Iris pigment epithelial cell (primary cell): ENCODE measurements at places on chromosomes 2 and 18.

- no peak for DNase-seq
Measured at GRCh38 chr18:36186461-36187192, 670 bp upstream of the MOCOS start.

DNA sequence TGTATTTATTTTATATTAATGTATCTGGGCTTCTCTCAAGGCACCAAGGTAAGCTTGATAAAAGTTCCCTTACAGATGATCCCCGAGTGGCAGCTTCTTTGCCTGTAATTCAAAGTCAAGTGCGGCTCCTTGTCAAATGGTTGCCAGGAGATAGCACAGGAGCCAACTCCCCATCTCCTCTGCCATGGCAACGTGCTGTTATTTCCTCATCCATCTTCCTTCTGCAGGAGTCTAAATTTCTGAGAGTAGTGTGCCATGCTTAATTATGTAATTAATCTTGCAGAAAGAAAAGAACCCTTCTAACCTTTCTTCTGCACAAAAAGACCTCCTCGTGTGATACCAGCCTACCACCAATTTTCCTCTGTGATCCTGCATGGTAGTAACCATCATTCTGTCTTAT lies 46.2 kb upstream of the ACMSD start:
- no peak for DNase-seq

- no peak for DNase-seq
Measured at GRCh38 chr18:26091047-26091630, 726 bp upstream of the SS18 start.

DNA sequence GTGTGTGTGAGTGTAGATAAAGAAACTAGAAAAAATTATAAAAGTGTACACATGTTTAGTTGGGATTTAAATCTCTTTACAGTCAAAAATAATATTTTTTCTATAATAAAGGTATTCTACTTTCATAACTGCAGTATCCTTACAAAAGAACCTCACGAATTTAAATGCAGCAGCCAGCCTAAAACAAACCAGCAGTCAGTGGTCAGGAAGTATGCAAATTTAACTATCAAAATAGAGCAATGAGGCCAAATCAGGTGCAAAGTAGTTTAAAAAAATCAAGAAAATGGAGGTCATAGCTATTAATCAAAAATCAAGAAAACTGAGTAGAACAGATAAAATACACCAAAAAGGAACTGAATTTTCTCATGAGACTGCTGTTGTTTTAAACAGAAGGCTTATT lies 407.1 kb downstream of the CDH19 start:
- DNase-seq: no peak

DNA sequence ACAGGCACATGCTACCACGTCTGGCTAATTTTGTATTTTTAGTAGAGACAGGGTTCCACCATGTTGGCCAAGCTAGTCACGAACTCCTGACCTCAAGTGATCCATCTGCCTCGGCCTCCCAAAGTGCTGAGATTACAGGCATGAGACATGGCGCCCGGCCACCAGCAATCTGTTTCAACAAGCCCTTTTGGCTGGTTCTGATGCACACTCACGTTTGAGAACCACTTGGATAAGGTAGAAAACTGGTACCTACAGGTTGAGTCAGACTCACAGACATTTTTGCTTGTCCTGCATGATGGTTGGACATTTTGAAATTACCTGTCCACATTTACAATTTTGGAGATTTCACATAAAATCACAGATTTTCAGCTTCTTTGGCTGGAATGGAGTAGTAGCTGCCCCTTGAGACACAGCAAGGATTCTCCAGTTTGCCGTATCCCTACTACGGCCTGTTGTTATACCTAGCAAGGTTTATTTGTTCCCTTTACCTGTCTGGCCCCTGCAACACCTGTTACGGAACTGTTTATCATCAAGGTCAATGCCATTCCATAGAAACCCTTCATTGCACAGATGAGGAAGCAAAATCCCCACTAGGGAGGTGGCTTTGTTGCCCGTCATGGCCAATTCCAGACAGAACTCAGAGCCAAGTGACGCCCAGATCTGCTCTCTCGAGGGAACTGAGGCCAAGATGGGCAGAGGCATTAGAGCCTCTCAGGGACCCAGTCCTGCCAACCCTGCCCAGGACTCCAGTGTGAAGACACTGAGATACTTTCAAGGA lies 31.4 kb upstream of the IGFBP2 start:
- DNase-seq: no peak

DNA sequence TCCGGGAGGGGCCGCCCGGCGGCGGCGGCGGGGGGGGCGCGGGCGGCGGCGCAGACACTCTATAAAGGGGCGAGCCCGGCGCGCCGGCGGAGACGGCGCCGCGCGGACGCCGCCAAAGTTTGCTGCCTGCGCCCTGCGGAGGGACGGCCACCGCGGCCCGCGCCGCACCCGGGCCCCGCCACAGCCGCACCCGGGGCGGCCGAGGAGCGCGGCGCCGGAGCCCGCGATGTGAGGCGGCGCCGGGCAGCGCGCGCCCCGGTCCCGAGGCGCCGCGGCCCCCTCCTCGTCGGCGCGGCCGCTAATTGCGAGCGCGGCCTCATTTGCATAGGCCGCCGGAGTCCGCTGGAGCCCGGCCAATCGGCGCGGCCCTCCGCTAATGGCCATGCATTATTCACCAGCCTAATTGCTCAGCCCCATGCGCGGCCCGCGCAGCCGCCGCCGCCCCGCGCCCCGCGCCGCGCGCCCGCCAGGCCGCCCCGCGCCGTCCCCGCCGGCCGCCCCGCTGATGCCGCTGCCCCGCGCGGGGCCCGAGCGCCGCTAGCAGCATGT lies at the start of gene SALL3:
SALL3 (plus strand) TSS at position 89 of the 549 bp plus-strand sequence; CDS start at position 546, 457 bp downstream.
- no peak for DNase-seq

GRCh38 chr2:239193401-239193811 lies 207.4 kb downstream of the HDAC4 start:
- no peak for DNase-seq

DNA sequence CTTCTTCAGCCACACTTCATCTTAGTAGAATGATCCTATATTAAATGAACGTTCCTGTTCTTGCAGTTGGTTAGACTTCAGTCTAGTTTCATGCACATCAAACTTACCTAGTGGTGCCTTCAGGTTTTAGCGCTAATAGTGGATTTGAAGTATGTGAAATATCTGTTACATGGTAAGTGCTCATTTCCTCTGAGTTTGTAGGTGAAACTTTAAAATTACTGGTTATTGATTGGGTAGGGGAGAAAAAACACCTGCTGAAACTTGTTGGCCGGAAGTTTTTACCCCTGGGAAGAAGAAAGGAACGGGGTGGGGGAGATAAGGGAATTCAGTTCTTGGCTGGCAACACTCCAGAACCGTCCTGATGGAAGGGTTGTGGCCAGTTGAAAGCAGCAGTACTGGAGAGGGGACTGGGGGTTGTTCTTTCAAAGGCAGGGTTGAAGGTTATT lies 112.8 kb downstream of the SPTBN1 start:
- no peak for DNase-seq

GRCh38 chr18:25038261-25038660 lies 313.7 kb downstream of the ZNF521 start:
- no peak for DNase-seq
